ENCODE measurements at places on chromosomes 12 and 14.

- no peak for DNase-seq
Measured at GRCh38 chr12:124759841-124760503, 103.7 kb downstream of the SCARB1 start.

DNA sequence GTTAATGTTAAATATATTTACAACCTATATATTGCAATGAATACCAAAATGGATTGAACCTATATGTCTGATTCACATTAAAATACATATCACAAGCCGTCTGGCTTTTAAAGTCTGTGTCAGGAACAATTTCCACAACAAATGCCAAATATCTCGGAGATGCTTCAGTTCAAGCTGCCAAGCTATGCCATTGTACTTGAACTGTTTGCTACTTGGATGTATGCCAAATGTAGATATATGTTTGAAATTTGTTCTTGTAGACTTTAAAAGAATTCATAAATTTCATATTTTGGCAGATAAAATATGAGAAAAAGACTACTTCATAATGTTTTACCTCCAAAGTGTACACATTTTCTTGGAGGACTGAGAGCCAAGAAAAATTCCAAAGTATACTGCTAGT is 37.0 kb downstream of the WASHC3 start:
- DNase-seq = no peak

DNA sequence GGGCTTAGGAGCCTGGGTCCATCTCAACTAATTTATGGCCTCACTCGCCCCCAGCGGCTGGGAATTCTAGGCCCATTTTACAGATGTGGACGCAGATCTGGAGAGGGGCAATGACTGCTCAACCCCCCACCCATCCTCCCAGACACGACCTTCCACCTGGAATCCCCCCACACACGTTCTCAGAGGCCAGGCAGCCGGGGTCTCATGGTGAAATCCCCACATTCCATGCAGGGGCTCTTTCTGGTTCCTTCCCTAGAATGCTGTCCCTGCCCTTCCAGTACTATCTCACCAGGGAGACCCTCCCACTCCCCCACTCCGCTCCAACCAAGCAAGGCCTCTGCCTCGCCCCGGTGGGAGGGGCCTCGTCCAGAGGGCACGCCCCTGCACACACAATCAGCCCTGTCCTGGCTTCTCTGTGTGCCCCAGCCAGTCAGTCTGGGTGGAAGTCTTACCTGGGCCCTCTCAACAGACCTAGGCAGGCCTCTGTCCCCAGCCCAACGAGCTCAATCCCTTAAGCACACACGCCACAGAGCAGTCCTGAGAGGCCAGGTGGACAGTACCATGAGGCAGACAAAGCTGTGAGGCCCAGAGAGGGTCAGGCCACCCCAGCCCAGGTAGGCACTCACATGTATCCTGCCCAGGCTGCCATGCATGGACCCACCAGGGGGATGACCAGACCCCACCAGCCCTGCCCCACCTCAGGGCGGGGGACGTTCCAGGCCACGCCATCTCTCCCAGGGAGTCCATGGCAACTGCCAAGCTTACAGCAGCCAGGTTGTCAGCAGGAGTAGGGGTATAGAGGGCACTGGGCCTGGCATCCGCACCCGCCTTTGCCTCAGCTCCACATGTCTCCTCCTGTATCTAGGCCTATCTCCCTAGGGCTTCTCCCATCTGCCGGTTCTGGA is 1.3 kb upstream of the ANKRD9 start:
- DNase-seq = no peak

- no peak for DNase-seq
Measured at GRCh38 chr12:53999559-54000115, 324 bp upstream of the HOXC9 start.

GRCh38 chr12:50197297-50197727 is 30.1 kb upstream of the CERS5 start:
- no peak for DNase-seq

GRCh38 chr12:107554941-107555340 is 130.7 kb upstream of the PWP1 start:
- no peak for DNase-seq

DNA sequence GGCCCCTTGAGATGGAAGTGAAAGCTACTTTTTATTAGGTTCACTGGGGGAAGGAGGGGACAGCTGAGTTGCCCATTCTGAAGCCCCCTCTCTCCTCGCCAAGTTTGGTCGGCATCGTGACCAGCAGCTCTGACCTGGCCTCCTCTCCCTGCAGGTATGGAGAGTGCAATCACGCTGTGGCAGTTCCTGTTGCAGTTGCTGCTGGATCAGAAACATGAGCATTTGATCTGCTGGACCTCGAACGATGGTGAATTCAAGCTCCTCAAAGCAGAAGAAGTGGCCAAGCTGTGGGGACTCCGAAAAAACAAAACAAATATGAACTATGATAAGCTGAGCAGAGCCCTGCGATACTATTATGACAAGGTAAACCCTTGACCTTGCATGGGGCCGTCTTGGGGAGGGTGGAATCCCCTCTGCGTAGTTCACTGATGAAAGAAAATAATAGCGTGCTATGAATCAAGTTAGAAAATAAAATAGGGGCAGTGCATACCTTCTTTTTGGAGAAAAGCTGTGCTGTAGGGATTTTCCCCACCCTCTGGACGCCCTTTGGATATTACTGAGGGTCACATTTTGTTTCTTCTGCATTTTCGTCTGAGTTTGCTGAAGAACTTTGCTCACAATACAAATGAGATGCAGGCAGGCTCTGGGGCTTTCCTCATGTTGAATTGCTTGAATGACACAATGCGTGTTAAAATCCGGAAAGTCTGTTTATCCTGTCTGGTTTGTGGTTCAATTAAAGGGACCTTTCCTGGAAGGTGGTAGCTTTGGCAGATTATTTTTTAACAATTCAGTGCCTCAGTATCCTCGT is 29.4 kb downstream of the ELK3 start:
- no peak for DNase-seq

All from stimulated activated CD4-positive, alpha-beta T cell treated with anti-CD3 and anti-CD28 coated beads, Interleukin-15, amount 100 ng/mL, for 48 hours (primary cell).